Activated CD4-positive, alpha-beta T cell treated with anti-CD3 and anti-CD28 coated beads for 4 hours (primary cell): ENCODE measurements at places on chromosomes 4 and X.

- DNase-seq: no peak
Measured at GRCh38 chr4:123232439-123232838, 164.2 kb upstream of the SPRY1 start.

- DNase-seq: no peak
Measured at GRCh38 chrX:136541294-136541693, 9.3 kb downstream of the VGLL1 start.

DNA sequence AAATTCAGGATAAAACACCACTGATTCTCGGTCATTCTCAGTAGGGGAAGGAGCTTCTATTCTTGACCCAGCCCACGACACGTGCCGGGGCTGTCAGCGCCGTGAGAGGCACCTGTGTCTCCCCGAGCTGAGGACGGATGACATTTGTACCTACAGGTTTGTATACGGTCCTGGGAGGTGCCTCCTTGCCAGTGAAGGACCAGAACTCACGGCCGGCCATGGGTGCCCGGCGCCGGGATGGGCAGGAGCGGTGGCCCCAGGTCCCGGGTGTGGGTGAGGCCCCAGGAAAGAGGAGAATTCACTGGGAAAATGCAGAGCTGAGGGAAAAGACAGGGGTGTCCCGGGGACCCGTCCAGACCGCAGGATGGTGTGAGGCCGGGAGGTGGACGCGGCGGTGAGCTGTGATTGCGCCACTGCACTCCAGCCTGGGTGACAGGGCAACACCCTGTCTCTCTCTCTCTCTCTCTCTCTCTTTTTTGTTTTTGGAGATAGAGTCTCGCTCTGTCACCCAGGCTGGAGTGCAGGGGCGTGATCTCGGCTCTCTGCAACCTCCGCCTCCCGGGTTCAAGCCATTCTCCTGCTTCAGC lies 48.9 kb upstream of the PPP2R3B start:
- DNase-seq: no peak

DNA sequence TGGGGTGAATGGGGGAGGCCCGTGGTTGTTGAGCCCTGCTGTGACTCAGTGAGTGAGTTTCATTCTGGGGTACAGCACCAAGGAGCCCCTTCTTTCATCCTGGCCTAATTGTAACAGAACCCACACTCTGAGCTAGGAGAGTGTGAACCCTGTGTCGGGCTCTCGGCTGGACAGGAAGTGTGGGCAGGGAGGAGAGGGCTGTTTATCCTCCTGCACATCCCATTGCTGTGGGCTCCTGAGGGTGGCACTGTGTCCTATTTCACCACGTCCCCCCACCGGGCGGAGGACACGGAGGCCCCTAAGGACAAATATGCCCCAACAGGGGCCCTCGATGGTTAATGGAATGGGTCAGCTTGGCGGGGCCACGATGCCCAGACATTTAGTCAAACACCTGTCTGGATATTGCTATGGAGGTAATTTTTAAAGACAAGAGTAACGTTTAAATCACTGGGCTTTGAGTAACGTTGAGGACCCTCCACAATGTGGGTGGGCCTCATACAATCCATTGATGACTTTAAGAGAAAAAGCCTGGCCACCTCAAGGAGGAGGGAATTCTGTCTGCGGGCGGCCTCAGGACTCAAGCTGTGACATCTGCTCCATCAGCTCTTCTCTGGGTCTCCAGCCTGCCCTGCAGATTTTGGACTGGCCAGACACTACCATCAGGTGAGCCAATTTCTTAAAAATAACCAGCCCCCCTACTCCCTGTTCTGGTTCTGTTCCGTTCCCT lies 46.1 kb upstream of the SORCS2 start:
- DNase-seq: no peak

DNA sequence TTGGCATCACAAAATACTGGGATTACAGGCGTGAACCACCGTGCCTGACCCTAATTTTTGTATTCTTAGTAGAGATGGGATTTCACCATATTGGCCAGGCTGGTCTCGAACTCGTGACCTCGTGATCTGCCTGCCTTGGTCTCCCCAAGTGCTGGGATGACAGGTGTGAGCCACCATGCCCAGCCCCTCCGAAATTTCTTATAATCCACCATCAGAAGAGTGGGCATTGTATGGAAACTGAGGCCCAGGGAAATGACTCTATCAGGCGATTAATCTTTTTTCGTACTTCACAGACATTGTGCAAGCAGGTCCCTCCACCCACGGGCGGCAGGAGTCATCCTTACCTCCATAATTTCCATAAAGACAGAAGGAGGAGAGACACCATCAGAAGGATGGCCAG lies 16.0 kb downstream of the CRLF2 start:
- DNase-seq: no peak

DNA sequence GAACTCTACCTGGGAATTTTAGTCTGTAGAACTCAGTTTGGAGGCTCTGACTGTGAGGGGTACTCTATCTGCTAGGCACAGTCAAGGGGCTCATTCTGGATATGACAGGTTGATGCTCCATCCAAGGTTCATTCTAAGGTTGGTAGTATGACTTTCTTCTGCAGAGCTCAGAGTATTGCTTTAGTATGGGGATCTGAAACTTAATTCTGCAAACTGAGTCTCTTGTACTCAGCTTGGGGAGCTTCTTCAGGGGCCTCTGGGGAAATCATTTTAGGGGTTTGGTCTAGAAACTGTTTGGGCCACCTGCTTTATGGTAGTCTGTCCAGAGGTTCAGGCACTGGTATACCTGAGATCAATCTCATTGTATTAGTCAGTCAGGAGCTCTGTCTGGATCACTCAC lies 9.7 kb upstream of the TSR2 start:
- no peak for DNase-seq
